ENCODE measurements at places on chromosomes 3 and 15. TPM values are rescaled to one million over a fixed set of nuclear protein-coding genes. Genes with fewer than 3 reads are reported as not detected.

NXPE3 gene
- 18.7 TPM for total RNA-seq

RASA2 gene
- 14.5 TPM for total RNA-seq

TRPM1 gene
- total RNA-seq = not detected

EXD1 gene
- total RNA-seq = not detected

GRCh38 chr15:82062479-82063454, 16.9 kb upstream of the MEX3B start:
- no peak for DNase-seq

DNA sequence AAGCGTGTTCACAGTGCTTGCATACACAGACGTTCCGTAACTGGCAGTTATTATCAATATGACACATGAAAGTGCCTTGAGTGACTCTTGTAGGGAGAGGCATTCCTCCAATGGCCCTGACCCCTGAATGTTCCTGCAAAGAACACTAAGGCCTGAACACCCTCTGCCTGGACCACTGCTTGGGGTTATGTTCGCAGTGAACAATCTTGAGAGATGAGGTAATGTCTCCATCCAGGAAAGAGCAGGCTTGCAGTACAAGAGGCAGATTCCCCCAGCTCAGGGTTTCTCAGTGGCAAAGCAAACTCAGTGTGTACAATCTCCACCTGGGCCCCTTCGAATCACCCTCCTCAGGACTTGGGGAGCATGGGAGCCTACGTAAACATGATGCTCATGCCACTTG, 324.6 kb downstream of the MAGI1 start:
- no peak for DNase-seq

DNA sequence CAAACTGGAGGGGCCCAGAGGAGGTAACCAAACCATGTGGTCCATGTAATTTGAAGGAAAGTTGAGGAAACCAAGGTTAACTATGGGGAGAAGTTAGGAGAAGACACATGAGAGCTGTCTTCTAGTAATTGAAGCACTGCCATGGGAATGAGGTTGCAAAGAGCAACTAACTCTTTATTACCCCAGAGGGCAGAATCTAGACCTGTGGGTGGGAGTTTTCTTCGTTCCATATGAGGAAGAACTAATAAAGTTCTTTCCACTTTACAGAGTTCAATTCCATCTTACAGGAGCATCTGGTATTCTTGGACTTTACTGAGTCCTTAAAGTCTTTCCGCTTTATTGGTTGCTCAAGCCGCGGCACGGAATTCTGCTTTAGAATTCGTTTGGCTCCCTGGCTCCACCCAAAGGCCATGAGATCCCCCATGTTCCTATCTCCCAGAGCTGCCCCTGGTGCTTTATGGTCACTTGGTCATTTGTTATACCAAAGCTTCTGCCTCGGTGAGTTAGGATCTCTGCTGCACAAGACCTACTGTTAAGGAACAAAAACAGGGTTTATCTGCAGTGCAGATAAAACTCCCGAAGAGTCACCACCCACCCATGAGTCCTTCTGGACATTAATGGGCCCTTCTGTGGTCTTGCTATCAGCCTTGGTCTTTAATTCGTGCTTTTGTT, 89.5 kb upstream of the UMPS start:
- no peak for DNase-seq

GRCh38 chr15:70741107-70741531, 22.2 kb downstream of the UACA start:
- peak; percentile 80 for DNase-seq

- no peak for DNase-seq
These were observed 78.7 kb downstream of the TMEM266 start for GRCh38 chr15:76138436-76138835.

GRCh38 chr3:33425453-33425852, 14.8 kb downstream of the UBP1 start:
- DNase-seq = no peak

GRCh38 chr3:154023148-154023547, 98.0 kb upstream of the ARHGEF26 start:
- DNase-seq = peak; percentile 7
